Activated gamma-delta T cell (primary cell): ENCODE measurements at places on chromosomes 6 and 20.

- DNase-seq, result no peak
These were observed 105.4 kb downstream of the OGFRL1 start for GRCh38 chr6:71393981-71394432.

- no peak for DNase-seq
These were observed 1.4 kb downstream of the RPRD1B start for GRCh38 chr20:38034961-38035360.

DNA sequence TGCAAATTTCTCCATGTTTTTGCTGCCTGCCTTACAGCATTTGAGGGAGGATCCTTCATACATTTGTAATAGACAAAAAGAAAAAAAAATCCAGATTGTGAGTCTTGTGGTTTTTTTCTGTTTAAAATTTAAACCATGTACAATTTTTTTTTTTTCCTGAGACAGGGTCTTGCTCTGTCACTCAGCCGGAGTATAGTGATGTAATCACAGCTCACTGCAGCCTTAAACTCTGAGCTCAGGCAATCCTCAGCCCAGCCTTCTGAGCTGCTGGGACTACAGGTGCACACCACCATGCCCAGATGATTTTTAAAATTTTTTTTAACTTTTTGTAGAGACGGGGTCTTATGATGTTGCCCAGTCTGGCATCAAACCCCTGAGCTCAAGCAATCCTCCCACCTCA, 97.0 kb downstream of the GCLC start:
- DNase-seq, result no peak

- DNase-seq, result no peak
These were observed 279.8 kb downstream of the EPHA7 start for GRCh38 chr6:93139408-93140081.

GRCh38 chr6:151958332-151958731, 150.8 kb downstream of the ESR1 start:
- no peak for DNase-seq

GRCh38 chr6:121579478-121579877, 144.0 kb downstream of the GJA1 start:
- no peak for DNase-seq

GRCh38 chr6:42392833-42393232, 58.9 kb downstream of the TRERF1 start:
- no peak for DNase-seq

DNA sequence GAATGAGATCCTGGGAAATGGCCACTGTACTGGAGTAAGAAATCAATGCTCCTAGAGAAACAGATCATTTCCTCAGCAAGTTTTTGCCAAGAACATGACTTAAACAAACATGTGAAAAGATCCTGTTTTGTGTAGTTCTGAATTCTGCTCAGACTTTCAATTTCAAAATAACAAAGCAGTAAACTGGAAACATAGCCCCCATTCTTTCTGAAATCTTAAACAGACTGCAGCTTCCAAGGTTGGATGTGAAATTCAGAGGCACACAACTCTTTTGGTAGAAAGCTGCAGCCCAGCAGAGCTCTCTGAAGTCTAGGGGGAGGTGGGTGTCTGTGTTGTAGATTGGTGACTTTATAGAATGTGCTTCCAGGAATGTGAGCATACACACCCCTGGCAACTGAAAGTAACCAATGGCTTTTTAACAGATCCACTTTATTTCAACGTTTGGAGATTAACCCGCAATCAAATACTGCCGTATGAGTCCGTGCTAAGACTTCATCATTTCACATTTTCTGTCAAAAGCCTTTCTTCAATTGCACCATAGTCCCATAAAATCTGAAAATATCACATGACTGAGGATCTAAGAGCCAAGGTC, 86.4 kb downstream of the ATXN1 start:
- DNase-seq, result no peak

DNA sequence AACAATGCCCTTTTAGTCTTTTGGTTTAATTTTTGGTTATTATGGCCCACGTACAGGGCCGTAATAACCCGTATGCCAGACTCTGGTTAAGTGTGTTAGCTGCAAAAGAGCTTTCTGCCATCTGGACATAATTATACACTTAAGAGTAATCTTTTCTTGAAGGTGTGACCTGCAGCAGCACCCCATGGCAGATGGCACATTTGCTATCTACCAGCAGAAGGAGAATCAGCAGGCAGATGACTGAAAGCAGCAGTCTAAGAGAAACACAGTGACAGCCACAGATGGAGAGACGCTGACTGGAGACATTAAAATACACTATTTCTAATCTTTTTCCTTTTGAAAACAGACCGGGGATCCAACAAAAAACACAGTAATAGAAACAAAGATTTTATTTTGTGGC, 18.7 kb downstream of the ASF1A start:
- no peak for DNase-seq

DNA sequence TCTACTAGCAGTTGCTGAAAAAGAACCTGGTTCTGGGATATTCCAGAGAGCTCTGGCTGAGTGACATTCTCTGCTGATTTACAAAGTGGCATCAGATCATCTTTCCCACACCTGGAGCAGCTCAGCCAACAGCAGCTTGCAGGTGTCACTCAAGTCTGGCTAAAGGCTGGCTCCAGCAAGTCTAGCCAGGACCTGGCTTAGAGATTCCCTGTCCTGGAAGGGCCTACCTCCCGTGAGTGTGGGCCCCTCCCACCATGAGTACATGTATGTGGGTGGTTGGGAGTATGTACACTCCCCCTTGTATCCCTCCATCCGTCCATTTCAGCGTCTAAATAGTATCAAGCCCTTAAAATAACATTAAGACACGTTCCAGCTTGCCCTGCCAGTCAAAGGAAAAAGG, 539.3 kb upstream of the ID4 start:
- no peak for DNase-seq

- DNase-seq, result no peak
These were observed 72.0 kb downstream of the CHMP4B start for GRCh38 chr20:33883164-33883563.

- DNase-seq, result no peak
These were observed 14.3 kb upstream of the ELOVL2 start for GRCh38 chr6:11058406-11058805.
